ENCODE measurements at places on chromosomes 4 and X. TPM values are rescaled to one million over a fixed set of nuclear protein-coding genes. Genes with fewer than 3 reads are reported as not detected.
A peak's percentile ranks its signal among the peaks of the same experiment; 100 is the strongest.

Gene FAM184B
- total RNA-seq = not detected

- no peak for DNase-seq
Measured at GRCh38 chrX:18885328-18886004, 98.4 kb downstream of the PHKA2 start.

GRCh38 chrX:15475021-15475420 is 18.1 kb downstream of the PIR start:
- peak; percentile 93 for DNase-seq

DNA sequence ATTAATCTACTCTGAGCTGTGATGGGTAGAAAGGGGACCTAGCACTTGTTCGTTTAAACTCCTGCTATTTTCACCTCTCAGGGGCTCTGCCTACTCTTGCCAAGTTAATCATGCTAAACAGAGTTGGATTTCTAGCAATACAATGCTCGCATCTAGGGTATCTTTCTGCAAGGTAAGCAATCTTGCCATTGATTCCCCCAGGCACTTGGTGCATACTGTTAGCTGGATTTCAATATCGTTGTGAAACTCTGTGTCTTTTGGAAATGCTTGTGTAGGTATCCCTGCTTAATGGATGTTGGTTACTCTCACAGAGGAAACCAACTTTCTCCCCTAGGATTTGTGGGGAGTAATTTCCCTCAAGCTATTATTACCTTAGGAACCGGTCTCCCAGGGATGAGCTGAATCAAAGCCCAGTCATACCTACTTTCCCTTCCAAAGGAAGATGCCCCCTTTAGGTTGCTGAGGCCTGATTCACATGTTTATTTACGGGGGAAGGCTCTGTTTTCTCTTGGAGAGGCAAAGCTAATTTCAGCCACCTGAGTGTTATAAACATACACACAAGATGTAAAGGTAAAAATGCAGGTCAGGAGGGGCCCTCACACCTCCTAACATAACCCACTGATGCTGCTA is 366.8 kb downstream of the FBXW7 start:
- peak; percentile 7 for DNase-seq

DNA sequence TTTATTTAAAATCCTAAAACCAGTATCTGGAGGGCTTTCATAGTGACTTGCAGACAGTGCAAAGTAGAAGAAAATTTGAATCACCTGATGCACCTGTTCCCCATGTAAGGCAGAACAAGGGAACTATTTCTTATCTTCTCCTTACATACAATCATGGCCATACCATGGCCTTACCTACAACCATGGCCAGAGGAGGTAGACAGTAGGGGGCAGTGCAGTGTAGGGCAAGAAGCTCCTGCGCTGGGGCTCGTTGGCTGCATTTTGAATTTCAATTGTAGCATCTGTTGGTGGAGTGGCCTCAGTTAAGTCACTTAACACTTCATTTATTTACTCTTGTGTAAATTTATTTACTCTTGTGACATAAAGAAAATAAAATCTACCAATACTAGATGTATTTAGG is 33.0 kb downstream of the GALNTL6 start:
- DNase-seq = peak; percentile 24

DNA sequence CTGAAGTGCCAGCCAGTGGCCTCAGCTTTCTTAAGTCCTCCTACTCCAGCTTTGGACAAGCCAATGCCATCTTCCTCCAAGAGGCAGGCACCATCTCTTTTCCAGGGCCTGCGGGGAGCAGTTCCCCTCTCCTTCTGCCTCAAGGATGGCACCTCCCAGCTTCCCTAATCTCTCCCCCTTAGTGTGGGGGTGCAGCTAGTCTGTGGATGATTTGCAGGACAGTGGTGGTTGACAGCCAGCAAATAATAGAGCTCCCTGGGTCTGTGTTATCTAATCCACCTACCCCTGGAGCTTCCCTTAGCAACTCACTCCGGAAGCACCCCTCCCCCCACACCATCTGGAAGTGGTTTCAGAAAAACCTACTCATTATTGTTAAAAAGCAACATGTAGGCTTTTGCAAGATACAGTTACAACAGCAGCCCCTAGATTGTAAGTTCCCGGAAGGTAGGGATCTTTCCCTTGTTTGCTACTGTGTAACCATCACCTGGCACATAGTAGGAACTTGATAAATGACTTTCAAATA is 247.1 kb downstream of the BCOR start:
- DNase-seq = no peak

DNA sequence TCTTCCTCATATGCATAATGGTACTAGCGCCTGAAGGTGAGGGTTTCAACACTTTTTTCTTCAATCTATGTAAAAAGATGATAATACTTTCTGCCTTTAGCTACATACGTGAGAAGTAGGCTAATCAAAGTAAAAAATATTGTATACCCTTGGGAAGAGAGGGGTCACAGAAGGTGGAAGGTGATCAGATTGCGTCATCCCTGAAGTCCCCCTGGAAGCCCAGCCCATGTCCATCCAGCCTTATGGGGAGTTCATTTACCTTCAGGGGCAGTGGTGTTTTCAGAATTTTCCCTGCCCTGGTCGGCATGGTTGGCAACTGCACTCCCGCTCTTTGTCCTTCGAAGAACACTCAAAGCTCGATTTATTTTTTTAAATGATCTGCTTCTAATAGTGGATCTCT is 84.2 kb downstream of the LNX1 start:
- no peak for DNase-seq

DNA sequence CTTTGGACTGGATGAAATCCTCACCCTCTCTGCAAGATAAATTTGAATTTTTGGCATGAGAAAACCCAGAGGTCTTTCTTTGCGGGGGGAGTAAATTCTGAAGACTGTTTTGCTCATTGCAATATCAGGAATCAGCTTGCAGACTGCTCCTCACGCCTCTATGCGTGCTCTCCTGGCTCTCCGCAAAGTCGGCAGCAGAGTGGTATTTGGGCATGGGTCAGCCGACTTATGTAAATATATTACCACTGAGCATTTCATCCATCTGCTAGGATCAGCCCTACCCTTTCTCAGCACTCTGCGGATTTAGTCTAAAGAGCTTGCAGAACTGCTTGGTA is 288.0 kb downstream of the ASMT start:
- no peak for DNase-seq

Gene PNCK
- 2.1 TPM for total RNA-seq

DNA sequence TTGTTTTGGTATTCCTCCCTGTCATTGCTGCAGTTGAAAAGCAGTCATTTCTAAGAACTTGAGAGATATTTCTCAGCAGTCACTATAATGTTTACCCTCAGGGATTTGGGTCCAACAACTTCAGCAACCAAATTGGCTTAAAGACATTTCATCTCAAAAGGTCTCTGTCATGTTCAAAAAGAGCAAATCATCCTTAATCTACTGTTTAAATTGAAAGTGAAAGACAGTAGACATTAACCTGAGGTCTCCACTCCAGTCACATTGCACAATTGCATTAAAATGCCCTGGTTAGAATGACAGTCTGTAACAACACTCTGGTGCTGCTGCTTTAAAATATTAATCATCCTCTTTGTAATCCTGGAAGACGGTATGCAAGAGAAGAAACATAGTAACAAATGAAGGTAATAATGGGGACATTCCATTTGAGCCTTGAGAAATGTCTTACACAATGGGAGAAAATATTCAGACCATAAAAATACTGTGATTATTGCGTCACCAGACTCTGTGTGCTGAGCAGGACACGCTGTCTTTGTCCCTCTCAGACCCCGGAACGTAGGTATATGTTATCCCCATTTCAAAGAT is 90.2 kb upstream of the UNC5C start:
- DNase-seq = peak; percentile 9

DNA sequence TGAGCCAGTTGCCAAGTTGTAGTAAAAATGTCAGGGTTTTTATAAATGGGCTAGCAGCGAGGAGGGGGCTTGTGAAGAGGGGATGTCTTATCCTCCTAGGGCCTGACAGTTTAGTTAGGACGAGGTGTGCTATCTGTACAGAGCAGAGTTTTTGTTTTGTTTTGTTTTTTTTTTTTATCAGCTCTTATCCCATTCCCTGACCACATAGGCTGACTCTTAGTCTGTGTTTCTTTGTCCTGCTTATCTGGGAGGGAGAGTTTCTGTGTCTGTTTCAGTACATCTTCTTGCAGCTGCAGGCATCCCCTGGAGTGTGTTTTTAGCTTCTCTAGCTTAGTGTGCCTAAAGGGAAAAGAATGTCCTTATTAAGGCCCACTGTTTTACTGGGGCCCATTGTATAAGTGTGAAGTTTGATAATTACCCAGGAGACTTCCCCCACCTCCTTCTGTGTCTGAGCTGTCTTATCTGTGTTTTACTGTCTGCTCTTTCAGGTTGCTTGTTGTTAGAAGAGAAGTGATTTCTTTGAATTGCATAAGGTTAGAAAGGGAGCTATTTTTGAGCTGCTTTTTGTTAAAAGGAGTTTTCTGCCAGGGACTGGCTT is 32.0 kb downstream of the PAGE2 start:
- DNase-seq = no peak

Gene PLXNB3
- total RNA-seq = 5.4 TPM

DNA sequence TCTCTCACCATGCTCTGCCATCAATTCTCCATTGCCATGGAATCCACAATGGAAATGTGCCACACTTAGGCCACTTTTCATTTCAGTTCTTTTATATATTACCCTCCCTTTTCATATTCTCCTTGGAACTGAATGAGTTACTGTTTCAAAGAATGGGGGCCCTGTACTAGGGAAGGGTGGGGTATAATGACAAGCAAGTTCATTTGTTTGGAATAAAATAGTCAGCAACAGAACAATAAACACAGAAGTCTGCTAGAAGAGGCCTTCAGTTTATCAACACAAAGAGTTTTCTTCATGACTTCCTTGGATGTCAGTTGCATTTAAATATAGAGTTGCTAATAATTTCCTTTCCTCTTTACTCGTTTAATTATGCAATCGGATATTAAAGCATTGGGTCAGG is 478.3 kb upstream of the FTHL17 start:
- DNase-seq = no peak

Gene LPAR4
- not detected for total RNA-seq

- peak; percentile 61 for DNase-seq
Measured at GRCh38 chr4:184053434-184053833, 148.3 kb downstream of the STOX2 start.

DNA sequence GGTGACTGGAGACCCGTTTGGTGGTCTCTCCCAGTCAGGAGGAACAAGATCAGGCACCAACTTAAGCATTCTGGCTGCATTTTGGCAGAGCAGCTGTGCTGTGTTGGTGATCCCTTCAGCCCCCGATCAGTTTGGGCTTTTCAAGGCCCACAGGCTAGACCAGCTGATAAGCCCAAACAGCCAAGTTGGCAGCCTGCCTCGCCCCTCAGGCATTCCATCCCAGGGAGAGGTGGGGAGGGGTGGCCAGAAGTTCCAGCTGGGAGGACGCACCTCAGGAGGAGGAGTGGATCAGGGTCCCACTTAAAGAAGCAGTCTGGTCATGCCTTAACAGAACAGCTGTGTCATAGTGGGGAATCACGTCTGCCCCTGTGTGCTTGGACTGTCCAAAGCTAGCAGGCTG is 105.8 kb downstream of the CHIC1 start:
- no peak for DNase-seq

Gene PHF8
- total RNA-seq = 15.4 TPM

Gene NMU
- total RNA-seq = 4.2 TPM

Data from bronchial epithelial cell (primary cell).